Testis (tissue), 5 donors: ENCODE measurements at places on chromosomes 16 and 17. TPM values are rescaled to one million over a fixed set of nuclear protein-coding genes. Genes with fewer than 3 reads are reported as not detected.

- no peak for DNase-seq
Measured at GRCh38 chr16:2460391-2460713, 443 bp downstream of the TEDC2 start.

- DNase-seq, result peak; percentile 79
Measured at GRCh38 chr17:76554131-76554530, 14.3 kb downstream of the PRCD start.

DNA sequence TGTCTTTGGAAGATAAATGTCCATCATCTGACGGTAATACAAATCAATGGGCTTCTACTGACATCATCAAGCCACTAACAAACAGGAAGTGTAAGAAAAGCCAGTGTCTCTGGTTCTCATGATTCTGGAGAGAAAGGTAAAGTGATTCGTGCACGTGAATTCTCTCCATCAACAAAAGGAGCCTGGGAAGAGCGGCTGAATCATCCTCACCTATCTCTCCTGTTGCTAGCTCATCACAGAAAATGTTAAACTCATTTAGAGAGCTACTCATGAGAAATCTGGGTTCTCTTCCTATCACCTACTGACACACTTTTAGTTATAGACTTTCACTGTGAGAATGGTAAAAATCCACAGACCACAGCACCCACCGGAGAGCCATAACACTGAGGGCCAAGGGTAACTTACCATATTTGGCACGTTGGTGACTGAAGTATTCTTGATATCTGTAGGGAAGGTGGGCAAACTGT lies 70.3 kb downstream of the CREBBP start:
- no peak for DNase-seq

GRCh38 chr17:29592850-29593551 lies at the start of gene ANKRD13B:
TSS of gene ANKRD13B (plus strand) at chr17:29593132. CDS start at chr17:29593622, 490 bp downstream.
- peak; percentile 82 for DNase-seq

Gene DHX8
- 63.4 TPM for polyA plus RNA-seq

Gene TBC1D26
- polyA plus RNA-seq, result 23.7 TPM

Gene VTN
- polyA plus RNA-seq, result 6.5 TPM

Gene CIBAR2
- 1.6 TPM for polyA plus RNA-seq

DNA sequence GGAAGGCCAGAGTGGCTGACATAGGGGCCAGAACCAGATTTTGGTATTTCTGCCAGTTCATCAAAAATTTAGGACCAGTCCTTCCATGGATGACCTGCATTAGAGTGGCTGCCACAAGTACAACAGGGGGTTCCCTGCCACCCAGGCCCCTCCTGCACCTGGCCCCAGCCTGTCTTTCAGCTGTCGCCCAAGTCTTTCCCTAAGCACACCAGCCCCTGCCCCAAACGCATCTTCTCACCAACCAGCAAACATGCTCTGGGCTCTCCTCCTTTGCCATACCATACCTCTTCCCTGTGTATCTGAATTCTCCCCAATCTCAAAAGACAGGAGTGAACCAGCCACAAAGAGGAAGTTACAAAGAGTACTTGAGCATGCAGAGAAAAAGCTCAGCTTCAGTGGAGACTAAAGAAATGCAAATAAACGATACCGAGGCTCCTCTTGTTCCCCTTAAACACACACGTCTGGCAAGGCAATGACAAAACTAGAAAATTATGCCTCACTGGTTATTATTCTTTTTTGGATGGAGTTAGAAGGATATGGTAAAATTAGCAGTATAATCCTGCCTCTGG lies 130.6 kb downstream of the DYNLRB2 start:
- no peak for DNase-seq

Gene SPPL2C
- polyA plus RNA-seq, result 58.9 TPM

Gene PDIA2
- polyA plus RNA-seq, result 1.2 TPM

GRCh38 chr17:69898601-69899000 lies 176.4 kb upstream of the KCNJ16 start:
- DNase-seq, result no peak

- no peak for DNase-seq
Measured at GRCh38 chr17:69588316-69588715, 173.8 kb downstream of the MAP2K6 start.
